ENCODE measurements at places on chromosomes 3 and 15.

DNA sequence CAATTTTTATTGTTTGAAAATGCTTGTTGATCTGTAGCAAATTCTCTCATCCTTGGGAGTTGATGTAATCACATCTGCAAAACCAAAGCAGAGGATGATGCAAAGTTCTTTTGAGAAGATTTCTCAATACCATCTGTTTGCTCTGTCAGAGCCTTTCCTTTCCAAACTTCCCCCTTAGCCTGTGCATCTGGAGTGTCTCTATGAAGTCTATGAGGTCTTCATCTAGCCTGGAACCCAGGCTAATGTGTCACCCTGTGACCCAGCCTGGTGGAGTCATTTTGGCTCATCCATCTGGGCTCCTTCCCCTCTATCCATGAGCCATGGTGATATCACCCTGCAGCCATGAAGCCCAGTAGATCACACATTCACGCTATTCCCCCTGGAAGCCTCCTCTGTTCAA lies 123.2 kb upstream of the SLC7A14 start:
- DNase-seq, result no peak

- DNase-seq, result no peak
Measured at GRCh38 chr15:76101655-76102054, 41.9 kb downstream of the TMEM266 start.

- DNase-seq, result no peak
Measured at GRCh38 chr15:70863450-70864218, 9.7 kb upstream of the LARP6 start.

DNA sequence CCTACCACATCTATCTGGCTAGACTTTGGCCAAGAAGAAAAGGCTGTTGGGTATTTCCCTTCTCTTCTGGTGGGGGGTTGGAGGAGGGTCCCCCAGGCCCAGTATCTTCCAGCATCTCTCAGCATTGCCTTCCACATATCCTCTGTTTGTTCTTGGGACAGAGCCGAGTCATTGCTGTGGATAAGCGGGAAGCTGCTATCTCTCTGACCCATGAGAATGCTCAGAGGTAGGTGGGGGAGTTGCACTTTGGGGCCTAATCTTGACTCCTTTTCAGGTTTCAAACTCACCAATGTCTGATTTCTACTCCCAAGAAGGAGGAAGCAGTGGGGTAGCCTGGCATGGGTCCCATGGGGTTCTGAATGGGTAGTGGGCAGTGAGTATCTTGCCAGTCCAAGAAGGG lies 8.0 kb downstream of the HEMK1 start:
- no peak for DNase-seq

GRCh38 chr3:17423786-17424536 lies 318.5 kb downstream of the TBC1D5 start:
- no peak for DNase-seq

DNA sequence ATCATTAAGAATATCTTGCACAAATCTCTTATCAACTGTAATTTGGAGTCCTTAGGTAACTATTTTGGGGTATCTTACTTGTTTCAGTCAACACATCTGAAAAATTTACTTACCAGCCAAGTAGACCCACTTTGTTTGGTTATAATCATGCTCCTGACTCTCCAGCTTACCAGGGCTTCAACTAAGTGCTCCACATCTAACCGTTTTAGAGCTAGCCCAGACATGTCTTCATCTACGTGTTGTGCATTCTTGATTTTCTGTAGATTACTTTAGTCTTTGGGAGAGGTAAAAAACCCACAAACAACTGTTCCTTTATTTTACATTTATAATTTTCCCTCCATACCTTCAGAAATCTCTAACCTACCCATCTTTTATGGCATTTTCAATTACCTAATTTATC lies 17.2 kb downstream of the EAF2 start:
- no peak for DNase-seq

- DNase-seq, result no peak
Measured at GRCh38 chr3:138899351-138899991, 47.5 kb downstream of the FOXL2 start.

GRCh38 chr3:168552251-168552650 lies 456.5 kb upstream of the GOLIM4 start:
- DNase-seq, result no peak

GRCh38 chr3:23650371-23651140 lies 155.2 kb upstream of the UBE2E1 start:
- DNase-seq, result no peak

DNA sequence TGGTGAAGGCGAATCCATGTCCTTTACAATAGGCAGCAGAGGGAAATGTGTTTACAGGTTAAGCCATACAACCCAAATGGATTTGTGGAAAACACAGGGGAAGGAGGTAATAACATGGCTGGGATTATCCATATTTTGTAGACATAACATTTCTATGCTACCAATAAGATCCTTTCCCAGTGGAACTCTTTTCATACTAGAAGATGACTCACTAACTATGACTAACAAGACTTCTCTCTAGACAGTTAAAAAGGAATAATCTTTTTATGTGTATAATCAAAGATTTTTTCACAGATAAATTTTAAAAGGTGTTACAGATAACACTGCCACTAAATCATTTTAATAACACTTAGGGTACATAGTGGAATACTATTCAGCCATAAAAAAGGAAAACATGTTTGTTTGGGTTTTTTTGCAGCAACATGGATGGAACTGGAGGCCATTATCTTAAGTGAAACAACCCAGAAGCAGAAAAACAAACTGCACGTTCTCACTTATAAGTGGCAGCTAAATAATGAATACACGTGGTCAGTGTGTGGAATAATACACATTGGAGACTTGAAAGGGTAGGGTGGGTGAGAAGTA lies 39.6 kb downstream of the VPS13C start:
- no peak for DNase-seq

DNA sequence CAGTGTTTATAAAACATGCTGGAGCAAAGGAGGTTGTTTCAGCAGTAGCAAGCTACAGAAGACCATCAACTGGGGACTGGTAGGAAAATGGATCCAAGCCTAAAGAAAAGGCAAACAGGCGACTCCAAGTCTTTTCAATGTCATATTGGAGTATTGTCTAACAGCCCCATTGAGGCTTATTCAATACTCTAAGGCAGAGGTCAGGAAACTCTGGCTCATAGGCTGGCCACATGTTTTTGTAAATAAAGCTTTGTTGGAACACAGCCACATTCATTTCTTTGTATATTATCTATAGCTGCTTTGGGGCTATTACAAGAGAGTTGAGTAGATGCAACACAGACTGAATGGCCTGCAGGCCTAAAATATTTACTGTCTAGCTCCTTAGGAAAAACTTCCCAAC lies 77.5 kb downstream of the RPL22L1 start:
- no peak for DNase-seq

- no peak for DNase-seq
Measured at GRCh38 chr3:38345879-38346586, 552 bp upstream of the XYLB start.

DNA sequence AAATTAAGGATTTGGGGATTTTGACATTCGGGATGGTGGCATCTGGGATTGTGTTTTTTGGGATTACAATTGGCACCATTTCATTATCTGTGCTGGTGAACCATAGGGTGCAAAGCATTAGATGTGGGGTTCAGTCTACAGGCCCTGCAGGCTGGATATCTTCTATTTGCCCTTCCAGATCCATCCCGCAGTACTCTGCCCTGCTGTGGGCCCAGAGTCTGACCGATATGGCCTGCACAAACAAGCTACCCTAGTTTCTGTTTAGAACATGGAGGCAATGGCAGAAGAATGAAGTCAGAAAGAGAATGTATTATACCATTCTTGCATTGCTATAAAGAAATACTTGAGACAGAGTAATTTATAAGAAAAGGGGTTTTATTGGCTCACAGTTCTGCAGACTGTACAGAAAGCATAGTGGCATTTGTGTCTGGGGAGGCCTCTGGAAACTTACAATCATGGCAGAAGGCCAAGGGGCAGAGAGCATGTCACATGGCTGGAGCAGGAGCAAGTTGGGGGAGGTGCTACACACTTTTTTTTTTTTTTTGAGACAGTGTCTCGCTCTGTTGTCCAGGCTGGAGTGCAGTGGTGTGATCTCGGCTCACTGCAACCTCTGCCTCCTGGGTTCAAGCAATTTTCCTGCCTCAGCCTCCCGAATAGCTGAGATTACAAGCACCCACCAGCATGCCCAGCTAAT lies 93.7 kb downstream of the NCEH1 start:
- no peak for DNase-seq

DNA sequence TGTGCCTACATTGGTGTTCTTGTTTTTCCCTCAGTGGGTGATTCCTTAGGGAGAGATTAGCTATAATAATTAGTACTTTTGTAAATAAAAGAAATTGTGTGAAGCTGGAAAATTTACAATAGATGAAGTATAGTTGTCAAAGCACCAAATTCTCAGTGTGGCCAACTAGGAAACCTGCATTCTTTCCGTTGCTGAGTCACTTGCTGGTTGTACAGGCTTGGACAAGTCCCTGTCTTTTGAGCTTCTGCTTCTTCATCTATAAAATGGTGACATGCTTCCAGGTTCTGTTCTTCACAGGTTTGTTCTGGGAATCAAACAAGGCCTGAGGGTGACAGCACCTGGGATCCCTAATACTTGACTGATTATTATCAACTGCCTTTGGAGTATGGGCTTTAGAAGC lies 184.1 kb upstream of the HES1 start:
- no peak for DNase-seq

- peak; percentile 24 for DNase-seq
Measured at GRCh38 chr3:31695280-31696008, 162.7 kb downstream of the STT3B start.

GRCh38 chr3:171525437-171525836 lies 65.2 kb upstream of the TNIK start:
- no peak for DNase-seq

DNA sequence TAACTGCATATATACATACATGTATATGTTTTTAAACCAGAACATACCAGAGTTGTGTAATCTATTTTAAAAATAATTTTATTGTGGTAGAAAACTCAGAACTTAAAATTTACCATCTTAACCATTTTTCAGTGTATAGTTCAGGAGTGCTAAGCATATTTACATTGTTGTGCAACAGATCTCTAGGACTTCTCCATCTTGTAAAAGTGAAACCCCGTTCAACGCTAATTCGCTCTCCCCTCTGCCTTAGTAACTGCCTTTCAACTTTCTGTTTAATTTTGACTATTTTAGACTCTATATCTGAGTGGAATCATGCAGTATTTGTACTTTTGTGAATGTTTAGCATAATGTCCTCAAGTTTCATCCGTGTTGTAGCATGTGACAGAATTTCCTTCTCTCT lies 51.8 kb upstream of the SSR3 start:
- no peak for DNase-seq

DNA sequence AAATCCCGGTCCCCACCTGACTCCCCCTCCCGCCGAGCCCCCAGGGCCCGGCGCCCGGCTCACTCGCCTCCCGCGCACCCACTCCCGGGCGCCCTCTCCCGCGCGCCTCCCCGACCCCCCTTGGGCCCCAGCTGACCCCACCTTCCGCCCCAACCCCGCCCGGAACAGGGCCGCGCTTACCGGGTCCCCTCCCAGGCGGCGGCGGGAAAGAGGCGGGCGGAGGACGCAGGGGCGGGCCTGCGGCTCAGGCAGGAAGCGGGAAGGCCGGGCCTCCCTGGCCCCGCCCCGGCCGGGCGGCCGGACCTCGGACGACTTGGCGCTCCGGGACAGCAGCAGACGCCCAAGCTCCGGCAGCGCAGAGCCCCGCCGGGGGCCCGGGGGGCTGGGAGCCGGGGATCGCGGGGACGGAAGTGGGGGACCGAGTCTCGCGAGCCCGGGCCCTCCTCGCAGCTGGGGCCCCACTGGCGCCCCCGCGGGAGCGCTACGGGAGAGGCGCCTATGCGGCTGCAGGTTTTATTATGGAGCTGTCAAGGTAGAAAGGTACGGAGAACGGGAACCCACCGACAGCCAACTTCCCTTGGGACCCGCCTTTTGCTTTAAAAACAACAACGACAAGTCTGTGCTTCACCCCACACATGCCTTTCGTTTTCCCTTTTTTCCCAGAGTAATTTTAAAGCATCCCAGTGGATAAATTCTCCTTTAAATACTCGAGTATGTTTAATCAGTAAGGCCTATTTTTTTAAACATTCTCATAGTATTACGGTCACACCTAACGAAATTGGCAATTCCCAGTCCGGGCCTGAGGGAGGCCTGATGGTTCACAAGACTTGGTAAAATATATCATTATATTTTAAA lies at the start of gene SLC41A3:
TSS of gene SLC41A3 (minus strand) at position 212 of the 855 bp plus-strand sequence. CDS start 15,905 bp downstream, outside the sequence.
- peak; percentile 70 for DNase-seq

GRCh38 chr3:37997791-37998370 lies 7.3 kb downstream of the VILL start:
- DNase-seq, result no peak

DNA sequence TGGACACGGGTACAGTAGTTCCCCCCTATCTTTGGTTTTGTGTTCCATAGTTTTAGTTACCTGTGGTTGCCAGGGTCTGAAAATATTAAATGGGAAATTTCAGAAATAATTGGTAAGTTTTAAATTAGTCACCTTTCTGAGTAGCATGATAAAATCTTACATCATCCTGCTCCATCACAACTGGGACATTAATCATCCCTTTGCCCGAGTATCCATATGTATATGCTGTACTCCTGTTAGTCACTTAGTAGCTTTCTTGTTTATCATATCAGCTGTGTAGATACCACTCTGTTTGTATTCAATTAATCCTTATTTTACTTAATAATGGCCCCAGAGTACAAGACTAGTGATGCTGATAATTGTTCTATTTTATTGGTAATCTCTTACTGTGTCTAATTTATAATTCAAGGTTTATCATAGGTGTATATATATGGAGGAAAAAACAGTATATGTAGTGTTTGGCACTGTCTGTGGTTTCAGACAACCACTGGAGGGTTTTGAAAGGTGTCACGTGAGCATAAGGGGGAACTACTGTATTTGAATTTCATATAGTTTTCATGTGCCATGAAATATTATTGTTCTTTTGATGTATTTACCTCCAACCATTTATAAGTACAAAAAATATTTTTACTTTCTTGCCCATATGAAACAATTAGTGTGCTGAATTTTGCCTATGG lies 41.4 kb downstream of the CTDSPL2 start:
- DNase-seq, result no peak

DNA sequence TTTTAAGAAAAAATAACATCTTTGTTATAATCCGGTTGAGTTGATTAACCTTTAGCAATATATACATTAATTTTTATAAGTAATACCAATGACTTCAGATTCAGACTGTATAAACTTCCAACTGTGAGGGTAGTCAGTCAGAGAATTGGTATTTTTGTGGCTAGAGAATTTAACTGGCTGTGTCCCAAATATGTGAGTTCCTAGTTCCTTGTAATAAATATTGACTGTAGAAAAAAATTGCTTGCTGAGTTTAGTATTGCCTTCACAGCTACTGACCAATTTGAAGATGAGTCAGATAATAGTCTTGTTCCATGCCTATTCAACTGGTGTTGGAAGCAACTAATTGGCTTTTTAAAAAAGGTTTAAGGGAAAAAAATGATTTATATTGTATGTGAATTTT lies 210.8 kb downstream of the GAP43 start:
- DNase-seq, result no peak

- no peak for DNase-seq
Measured at GRCh38 chr15:99717161-99718009, 15.9 kb downstream of the LYSMD4 start.

Measured in T-helper 1 cell (primary cell).